CD4-positive, alpha-beta T cell treated with Interleukin-4 for 1 hour (primary cell): ENCODE measurements at places on chromosomes 13 and 19.

DNA sequence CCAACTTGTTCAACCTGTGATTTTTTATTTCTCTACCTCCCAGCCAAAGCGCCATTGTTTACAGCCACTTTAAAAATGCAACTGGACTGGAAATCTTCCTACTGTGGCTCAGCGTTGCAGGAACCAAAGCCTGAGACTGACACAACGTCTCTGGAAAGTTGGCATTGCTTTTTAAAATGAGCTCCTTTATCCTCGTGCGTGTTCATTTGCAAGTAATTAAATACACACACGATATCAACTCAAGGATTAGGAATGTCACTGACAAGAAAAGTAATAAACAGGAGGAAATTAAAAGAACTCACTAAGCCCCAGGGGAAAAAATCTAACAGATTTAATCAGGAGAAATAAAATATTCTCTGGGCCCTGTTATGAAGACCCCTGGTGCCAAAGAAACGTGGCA, 184.6 kb upstream of the IRS2 start:
- DNase-seq = no peak

DNA sequence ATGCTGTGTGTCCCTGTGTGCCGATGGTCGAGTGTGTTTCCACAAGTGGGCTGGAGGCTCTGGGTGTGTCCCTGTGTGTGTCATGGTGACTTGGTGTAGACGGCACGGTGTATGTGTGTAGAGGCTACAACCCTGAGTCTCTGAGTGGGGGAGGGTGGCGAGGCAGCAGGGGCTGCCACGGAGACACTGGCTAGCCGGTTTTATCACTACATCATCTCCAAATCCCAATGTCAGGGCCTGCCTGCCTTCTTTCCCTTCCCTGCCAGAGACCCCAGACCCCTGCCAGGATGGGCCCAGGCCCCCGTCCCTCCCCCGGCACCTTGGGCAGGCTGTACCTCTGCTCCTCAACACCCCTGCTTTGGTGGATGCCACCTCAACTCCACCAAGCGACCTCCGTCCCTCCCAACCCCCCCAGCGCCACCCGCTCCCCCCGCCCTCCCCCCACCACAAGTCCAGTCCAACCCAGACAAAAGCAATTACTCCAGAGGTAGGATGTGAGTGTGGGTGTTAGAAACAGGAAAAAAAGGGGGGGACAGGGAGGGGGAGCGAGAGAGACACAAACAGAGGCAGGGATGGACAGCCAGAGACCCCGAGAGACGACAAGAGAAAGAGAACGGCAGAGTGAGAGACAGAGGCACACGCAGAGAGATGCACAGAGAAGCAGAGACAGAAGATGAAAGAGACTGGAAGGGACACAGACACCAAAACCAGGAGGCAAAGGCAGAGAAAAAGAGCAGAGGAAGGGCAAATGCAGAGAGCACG, 21.6 kb upstream of the POU2F2 start:
- DNase-seq = no peak

DNA sequence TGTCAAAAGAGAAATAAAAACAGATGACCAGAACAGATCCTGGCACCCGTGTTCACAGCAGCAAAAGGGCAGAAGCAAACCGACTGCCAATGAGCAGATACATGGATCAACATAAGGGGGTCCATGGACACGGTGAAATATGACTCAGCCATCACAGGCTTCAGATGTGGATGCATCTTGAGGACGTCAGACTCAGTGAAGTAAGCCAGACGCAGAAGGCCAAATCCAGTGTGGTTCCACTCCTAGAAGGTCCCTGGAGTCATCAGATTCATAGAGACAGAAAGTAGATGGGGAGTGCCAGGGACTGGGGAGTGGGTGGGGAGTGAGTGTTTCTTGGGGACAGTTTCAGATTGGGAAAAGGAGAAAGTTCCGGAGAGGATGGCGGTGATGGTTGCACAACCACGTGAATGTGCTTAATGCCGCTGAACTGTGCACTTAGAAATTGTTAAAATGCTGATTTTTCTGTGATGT, 28.8 kb upstream of the SEMA6B start:
- no peak for DNase-seq

GRCh38 chr19:7909471-7910067, 5.1 kb upstream of the TGFBR3L start:
- no peak for DNase-seq

- no peak for DNase-seq
These were observed 236.8 kb upstream of the SERP2 start for GRCh38 chr13:44136696-44137268.

DNA sequence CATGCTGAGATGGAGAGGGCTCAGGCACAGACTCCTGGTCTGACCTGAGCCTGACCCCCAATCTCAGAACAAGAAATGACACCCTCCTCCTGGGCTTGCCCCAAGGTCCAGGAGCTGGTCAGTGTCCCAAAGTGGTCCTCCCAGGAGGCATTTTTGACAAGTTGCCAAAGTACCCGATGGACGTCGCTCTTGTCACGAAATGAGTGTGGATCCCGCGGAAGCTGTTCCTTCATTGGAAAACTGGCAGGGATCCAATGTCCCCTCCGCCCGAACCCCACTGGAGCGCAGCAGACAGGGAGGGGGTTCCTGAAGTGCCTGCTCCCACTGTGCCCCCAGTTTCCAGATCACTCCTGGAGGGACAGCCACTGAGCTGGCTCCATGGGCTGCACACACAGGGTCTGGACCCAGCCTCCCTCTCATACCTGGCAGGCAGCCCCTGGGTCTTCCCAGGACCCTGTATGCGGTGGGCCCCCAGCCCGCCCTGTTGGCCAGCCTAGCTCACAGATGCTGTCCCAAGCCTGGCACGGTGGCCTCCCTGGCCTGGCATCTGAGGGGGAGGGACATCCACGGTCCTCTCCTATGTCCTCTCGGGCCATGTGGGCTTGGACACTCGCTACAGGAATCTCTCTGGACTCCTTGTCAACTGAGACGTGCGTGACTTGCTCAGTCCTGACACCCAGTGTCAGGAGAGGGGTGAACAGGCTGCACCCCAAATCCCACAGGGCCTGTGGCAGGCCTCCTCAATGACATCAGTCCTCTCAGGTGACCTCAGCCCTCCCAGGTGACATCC, 12.8 kb upstream of the ZNF14 start:
- DNase-seq = no peak

DNA sequence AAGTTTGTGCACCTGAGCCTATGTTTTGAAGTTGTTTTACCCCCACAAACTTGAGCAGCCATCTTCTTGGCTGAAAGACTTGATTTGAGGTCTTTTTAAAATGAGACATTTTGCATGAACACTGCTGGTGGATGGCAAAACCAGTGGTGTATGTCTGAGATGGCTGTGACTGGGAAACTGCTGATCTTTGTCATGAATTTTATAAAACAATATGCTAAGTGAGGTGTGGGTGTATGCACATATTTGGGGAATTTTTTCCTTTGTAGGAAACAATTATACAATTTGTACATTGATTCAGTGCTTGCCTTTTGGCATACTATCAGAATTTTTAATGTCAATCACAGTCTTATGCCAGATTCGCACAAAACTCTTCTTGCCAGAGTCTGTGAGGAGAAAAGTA, 52.5 kb downstream of the ZAR1L start:
- no peak for DNase-seq

DNA sequence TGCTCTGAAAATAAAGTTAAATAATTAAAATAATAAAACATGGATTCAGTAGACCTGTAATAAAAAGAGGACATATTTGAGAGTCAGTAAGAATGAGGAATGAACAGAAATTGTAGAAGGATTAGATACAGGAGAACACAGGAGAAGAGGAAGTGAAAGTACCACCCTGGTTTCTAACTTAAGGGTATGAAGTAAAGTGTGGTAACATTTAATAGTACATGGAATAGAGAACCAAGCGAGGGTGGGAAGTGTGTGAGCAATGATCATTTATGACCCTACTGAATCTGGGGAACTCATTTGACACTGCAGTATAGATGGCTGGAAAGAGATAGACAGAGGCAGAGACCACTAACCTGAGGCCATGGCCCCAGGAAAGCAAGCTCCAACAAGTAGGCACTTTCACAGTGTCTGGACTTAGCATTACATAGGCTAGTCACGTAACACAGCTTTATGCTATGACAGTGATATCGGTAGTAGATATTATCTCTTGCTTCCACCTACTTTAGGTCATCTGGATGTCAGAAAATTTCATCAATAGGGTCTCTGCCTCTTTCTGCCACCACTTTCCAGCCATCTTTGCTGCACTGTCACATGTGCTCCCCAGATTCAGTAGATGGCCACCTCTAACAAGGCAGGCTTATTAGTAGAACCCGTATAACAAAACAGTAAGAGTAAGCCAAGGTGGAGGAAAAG, 633.9 kb upstream of the MIR17HG start:
- no peak for DNase-seq

- no peak for DNase-seq
These were observed 535.8 kb upstream of the KLHL1 start for GRCh38 chr13:70644052-70644451.

DNA sequence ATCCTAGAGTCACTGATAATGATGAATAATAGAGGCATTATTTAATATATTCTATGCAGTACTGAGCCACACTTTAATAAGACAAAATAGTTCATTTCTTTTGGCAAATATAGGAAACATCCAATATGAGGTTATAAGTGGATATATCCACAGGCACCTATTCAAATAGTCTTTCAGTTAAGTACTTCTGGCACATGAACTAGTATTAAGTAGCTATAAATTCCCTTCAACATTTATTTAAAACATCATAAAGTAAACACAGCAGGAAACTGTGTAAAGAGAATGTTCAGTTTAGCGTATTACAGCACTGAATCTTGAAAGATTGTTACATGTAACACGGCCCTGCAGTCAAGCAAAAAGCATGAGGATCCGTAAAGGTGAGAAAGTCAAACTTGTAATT, 463.3 kb upstream of the KLF12 start:
- no peak for DNase-seq

GRCh38 chr13:99980824-99981734, 505 bp upstream of the ZIC2 start:
- peak; percentile 2 for DNase-seq

- DNase-seq = peak; percentile 52
These were observed at the start of gene CADM4 for GRCh38 chr19:43639519-43640423. CADM4 (minus strand) TSS chr19:43639850; CDS start chr19:43639790, 60 bp downstream.

GRCh38 chr13:34223984-34224383, 406.0 kb downstream of the RFC3 start:
- no peak for DNase-seq

DNA sequence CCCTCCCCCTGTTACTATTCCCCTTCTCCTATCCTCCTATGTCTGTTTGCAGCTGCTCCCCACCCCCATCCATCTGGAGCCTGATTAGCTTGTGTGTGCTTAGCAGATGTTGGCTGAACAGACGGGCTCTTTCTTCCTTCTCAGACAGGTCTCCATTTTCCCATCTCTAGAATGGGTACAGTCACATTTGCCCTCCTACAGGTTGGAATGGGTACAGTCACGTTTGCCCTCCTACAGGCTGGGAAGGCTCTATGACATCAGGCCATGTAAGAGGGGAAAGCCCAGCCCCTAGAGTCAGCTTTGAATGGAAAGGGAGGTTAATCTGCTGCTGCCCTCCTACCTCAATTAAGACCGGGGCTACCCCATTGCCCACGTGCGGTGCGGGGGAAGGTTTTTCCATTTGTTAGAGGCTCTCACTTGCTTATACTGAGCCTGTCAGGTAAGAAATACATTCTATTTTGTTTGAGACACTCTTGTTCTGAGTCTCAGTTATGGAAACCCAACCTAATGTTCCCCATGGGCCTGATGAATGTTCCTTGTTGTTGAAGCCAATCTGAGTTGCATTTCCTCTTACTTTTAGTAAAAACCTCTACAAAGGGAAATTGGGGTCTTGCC, 2.2 kb upstream of the CLEC17A start:
- DNase-seq = no peak

DNA sequence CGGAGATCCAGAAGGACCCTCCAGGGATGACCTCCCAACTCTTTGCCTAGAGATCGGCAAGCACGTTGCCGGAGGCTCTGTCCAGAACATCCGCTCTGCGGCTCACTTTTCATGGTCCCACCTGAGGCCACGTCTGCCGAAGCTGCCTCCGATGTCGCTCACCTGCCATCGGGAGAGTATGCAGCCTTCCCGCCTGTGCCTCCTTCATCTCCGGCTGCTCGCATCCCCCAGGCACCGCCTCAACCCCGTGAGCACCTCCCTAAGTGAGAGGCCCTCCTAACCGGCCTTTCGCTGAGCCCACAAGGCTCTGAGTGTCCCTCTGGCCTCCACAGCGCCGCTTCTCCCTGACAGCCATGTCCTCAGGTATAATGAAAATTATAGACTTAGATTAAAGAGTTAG, 275.1 kb downstream of the EFNB2 start:
- no peak for DNase-seq

DNA sequence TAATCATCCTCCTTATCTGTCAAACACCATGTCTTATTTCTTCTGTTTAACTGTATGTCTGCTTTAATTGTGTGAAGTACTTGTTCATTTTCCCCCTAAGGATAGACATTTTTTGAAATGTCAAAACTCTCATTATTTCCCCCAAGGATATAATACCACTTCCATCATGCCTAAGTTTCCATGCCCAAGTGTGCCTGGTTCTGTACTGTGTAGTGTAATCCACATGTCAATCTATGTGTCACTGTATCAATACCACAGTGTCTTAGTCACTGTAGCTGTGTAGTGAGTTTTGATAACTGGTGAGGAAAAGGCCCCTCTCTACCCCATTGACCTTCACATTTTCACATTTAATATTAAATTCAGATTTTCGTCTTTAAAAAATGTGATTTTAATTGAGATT, 1265.5 kb downstream of the PCDH9 start:
- no peak for DNase-seq

DNA sequence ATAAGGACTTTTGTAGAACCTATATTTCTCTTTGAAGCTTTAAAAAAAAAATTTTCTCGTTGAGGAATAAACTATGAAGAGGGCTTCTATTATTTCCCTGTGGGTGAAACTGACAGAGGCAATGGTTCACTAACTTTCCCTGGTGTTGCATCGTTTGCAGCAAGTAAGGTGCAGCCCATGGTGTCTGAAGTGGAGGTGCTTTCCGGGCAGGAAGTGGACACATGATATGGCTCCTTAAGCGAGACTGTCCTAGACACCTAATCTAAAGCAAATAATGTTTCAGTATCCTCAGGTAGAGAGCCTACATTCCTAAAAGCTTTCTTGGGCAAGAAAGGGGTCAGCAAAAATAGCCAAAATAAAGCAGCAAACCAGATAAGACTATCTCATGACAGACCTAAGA, 437.6 kb upstream of the ARGLU1 start:
- no peak for DNase-seq

DNA sequence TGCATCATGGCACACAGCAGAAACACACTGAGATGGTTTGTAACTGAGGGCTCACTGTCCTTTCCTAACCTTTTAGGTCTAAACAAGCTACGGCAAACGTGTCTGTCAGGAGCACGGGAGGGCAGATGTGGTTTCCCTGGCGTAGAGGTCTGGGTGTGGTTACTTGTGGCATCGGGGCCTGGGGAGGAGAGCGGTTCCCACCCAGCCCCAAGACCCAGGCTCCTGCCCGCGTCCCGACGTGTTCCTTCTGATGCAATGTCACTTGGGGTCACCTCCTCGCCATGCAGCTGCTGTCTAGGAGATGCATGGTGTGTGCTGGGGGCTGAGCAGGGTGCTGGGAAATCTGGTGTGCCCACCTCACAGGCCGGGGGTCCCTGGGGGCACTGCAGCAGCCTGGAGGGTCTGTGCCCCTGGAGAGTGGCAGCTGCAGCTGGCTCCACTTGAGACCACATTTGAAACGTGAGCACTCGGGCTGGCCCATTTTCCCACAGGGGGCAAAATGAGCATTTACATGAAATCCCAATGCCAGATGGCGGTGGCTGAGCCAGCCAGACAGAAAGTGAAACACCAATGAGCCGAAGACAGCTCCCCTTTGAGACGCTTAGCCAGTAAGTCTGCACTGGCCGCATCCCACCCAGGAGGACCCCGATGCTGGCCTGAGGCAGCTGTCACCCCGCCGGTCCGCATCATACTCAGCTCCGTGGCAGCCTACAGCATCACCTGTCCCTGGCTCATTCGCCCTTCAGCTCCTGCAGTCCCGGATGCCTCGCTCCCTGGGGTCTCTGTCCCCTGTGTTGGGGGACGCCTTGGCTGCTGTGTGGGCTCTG, 22.3 kb upstream of the MYDGF start:
- no peak for DNase-seq
